ENCODE measurements at places on chromosomes 2 and 18. TPM values are rescaled to one million over a fixed set of nuclear protein-coding genes. Genes with fewer than 3 reads are reported as not detected.

ICA1L gene
- total RNA-seq, result 4.4 TPM

NETO1 gene
- total RNA-seq, result not detected

CPO gene
- 0.09 TPM for total RNA-seq

RESP18 gene
- total RNA-seq, result not detected

FAM124B gene
- total RNA-seq, result under 0.01 TPM

TAF1B gene
- total RNA-seq, result 18.2 TPM

CRYBA2 gene
- not detected for total RNA-seq

FOXD4L1 gene
- total RNA-seq, result 0.09 TPM

GPR45 gene
- not detected for total RNA-seq

GALR1 gene
- total RNA-seq, result not detected

CRACDL gene
- total RNA-seq, result not detected

CD207 gene
- not detected for total RNA-seq

NAT8 gene
- not detected for total RNA-seq
